ENCODE measurements at places on chromosomes 5 and 9.

DNA sequence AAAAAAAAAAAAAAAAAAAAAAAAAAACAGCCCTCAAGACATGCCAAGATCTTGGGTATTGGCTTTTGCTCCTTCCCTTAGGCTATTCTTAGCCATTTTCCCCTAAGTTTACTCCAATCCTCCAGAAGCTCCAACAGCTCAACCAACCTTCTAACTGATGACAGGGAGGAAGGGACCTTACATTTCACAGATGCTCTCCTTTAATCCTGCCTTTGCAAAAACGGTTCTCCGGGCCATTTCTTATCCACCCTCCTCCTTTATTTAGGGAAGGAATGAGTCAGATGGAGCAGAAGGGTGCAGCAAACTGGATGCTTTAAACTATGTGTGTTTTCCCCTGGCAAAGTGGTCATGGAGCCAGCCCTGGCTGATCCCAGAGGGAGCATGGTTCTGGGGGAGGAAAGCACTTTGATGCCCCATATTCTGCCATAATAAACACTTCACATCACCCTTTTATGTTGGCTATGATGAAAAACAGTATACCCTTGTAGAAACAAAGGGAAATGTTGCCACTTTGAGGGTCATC lies 369.4 kb upstream of the DMAC1 start:
- no peak for DNase-seq

DNA sequence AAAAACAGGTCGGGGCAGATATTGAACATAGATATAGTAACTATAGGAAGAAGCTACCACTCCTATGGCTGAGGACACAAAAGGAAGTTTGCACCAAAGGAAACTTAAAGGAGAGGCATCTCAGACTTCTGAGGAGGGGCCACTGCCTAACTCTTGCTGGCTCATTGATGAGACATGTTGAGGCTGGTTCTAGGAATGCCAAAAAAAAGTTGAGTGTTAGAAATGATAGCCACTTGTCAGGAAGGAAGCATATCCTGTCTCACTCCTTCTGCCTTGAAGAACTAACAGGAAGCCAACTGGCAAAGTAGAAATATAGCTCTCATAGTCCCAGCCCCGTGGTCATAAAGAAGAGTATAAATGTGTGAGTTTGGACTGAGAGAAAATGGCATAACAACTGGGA lies 23.3 kb upstream of the STOM start:
- no peak for DNase-seq

GRCh38 chr5:146721073-146721815 lies 157.3 kb downstream of the PPP2R2B start:
- no peak for DNase-seq

DNA sequence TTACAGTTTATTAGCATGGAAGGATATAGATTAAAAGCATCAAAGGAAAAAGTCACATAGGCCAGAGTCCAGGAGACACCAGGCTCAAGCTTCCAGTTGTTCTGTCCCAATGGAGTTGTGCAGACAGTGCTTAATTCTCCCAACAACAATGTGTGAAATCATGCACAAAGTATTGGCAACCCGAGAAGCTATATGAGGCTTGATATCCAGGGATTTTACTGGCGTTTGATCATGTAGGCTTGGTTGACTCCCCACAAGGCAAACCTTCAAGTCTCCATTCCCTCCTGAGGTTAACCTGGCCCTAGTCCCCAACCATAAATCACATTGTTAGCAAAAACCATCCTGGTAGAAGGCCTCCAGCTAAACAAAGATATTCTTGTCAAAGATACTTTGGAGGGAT lies 141.5 kb downstream of the ADAMTS19 start:
- no peak for DNase-seq

GRCh38 chr5:67377631-67378030 lies 181.0 kb upstream of the CD180 start:
- no peak for DNase-seq

DNA sequence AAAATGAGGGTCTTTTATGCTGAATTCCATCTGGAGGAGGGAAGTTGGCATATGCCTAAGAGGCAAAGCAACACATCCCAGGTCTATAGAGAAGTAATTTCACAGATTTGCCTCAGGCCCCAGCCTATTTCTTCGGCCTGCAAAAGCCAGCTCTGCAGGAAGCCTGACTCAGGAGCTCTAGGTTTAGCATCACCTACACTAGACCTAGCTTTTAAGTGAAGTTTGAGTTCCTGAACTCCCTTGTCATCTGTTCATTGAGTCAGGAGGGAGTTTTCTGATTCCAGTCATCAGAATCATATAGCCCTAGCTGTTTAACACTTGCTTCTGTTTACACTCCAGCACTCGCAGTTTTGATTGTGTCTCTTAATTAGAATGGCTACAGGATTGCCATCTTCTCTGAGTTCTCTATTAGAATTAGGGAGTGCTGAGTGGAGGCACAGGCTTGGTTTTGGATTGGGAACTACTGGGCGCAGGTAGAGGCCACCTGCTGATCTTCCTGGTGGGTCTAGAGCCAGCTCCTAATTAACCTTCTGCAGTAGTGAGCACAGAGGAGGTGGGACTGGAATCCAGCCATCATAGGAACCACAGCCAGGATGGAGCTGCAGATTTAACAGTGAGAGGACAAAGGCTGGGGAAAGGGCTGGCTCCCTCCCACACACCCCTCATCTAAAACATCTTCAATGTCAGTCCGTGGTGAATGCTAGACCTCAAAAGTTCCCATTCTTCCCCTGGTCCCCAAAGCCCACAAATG lies 179.5 kb downstream of the TRIO start:
- DNase-seq, result no peak
